Fibroblast of skin of scalp (primary cell): ENCODE measurements at places on chromosomes 4 and X.

DNA sequence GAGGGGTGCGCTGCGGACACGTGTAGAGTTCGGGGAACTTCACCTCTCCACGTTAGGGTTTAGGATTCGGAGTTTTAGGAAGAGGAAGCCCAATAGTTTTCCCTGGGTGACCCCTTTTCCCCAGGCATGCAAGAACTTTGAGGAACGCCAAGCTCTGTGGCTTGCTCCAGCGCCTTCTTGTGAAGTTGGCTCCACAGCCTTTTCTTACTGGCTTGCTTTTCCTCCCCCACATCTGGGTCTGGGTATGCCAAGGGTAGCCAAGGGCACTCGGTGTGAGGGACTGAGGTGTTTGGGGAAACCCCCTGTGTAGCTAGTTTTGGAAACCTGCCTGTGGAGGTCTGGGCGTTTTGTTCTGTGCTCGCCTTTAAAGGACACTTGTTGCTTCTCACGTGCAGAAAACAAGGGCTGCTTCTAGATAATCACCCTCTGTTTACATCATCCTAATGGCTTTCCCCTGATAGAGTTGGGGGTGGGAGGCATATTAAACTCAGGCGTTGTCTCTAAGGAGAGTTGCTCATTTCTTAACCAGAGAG lies 746 bp downstream of the EDNRA start:
- DNase-seq: no peak

GRCh38 chr4:175412161-175412560 lies 399.9 kb downstream of the GPM6A start:
- DNase-seq: no peak

- DNase-seq: peak; percentile 73
Observed at GRCh38 chr4:128427832-128428366, 140.3 kb upstream of the PGRMC2 start.

DNA sequence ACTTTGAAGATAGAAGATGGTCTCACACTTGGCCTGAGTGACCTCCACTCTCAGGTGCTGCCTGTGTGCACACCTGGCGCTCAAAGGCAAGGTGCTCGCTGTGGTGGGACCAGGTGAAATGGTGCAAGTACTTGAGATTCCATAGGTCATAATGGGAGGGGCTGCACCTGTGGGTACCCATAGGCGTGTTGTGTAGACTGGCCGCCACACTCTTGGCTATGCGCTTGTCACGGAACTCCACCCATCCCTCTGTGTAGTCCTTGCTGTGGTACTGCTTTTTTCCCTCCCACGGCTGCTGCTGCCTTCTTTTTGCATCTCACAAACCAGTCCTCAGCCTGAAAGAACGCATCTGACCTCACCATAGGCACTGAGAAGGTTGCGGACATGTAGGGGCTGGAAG lies 27.0 kb downstream of the METAP1 start:
- DNase-seq: no peak

- no peak for DNase-seq
Observed at GRCh38 chr4:85940151-85940550, 419.7 kb downstream of the MAPK10 start.

DNA sequence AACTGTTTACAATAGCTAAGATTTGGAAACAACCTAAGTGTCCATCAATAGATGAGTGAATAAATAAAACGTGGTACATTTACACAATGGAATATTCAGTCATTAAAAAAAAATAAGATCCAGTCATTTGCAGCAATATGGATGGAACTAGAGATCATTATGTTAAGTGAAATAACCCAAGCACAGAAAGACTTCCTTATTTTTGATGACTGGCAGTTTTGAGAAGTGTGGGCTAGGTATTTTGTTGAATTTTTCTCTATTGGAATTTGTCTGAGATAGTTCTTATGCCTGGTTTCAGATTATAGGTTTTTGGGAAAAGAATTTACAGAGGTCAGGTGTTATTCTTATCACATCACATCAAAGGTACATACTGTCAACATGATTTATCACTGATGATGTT lies 293.8 kb upstream of the ARSJ start:
- no peak for DNase-seq

GRCh38 chr4:74267998-74268606 lies 40.2 kb upstream of the EPGN start:
- DNase-seq: peak; percentile 44

DNA sequence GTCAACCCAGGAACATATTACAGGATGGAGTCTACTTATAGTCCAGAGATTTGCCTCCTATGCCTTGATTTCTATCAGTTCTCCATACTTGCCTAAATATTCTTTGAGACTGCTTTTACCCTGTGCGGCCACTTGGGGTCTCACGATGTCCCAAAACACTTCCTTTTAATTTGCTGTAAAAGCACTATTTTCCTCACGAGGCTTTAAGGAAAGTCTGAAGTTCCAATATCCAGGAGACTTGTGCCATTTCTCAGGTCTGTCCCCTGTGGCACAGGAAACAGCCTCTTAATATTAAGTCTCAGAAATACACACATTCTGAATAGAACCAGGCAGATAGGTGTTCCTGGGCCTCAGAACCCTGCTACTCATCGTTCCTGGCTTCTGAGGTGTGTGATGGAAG lies 142.9 kb downstream of the TMEM164 start:
- DNase-seq: peak; percentile 27

- no peak for DNase-seq
Observed at GRCh38 chr4:43757147-43757546, 691.5 kb downstream of the KCTD8 start.

GRCh38 chrX:307261-308111 lies 11.1 kb downstream of the GTPBP6 start:
- no peak for DNase-seq

DNA sequence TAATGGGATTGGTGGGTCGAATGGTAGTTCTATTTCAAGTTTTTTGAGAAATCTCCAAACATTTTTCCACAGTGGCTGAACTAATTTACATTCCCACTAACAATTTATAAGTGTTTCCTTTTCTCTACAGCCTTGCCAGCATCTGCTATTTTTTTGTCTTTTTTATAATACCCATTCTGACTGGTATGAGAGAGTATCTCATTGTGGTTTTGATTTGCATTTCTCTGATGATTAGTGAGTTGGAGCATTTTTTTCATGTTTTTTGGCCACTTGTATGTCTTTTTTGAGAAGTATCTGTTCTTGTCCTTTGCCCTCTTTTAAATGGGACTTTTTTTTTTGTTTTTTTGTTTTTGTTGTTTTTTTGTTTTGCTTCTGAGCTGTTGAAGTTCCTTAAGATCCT lies 200.0 kb upstream of the GK2 start:
- DNase-seq: no peak

GRCh38 chr4:153643406-153644383 lies 40.4 kb upstream of the TLR2 start:
- peak; percentile 61 for DNase-seq

- DNase-seq: no peak
Observed at GRCh38 chrX:96689991-96690390, 5.3 kb downstream of the DIAPH2 start.

GRCh38 chr4:20288846-20289512 lies 37.3 kb downstream of the SLIT2 start:
- DNase-seq: peak; percentile 52

DNA sequence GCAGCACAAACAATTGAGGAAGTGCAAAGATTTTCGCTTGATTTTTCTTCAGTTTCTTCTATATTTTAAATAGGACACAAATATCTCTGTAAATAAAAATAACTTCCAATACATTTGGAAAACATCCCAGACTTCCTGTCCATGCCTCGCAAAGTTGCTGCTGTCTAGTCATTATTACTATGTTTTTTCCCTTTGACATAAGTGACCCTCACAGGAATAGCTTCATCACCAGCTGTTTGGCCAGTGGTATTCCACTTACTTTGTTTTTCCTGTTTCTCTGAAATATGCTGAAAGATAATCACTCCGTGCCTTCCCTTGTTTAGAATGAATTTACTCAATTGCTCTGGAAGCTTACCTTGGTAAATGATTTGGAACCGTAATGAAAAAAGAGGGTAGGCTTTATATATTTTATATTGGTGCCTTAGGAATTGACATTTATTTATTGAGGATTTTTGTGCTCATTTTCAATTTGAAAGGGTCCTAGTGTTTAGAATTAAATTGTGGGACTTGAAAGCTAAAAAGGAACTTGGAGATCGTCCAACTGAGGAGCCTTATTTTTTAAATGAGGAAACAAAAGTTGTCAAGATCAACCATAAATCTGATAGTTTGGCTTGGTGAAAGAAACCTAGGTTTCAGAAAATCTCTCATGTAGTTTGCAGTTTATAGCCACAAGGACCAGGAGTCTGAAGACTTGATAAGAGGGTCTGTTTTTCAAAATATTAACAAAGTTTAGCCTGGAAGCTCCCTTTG lies 65.6 kb downstream of the CDKL5 start:
- DNase-seq: peak; percentile 2

- DNase-seq: no peak
Observed at GRCh38 chr4:70936200-70936787, 34.1 kb downstream of the MOB1B start.

GRCh38 chr4:77093401-77093800 lies 17.6 kb upstream of the CCNI start:
- no peak for DNase-seq

DNA sequence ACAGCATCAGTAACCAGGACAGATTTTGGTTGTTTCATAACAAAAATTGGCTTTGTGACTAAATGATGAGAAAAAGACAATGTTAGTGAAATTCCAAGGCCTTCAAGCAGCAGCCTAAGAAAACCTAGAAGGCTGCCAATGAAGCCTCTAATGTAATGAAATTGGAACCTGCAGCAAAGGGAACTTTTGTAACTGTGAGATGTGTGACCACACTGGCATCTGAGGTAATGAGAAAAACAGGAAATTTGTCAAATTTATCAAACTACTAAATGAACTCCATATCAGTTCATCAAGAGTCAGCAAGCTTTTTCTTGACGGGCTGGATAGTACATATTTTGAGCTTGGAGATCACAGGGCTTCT lies 30.4 kb upstream of the EMCN start:
- no peak for DNase-seq

DNA sequence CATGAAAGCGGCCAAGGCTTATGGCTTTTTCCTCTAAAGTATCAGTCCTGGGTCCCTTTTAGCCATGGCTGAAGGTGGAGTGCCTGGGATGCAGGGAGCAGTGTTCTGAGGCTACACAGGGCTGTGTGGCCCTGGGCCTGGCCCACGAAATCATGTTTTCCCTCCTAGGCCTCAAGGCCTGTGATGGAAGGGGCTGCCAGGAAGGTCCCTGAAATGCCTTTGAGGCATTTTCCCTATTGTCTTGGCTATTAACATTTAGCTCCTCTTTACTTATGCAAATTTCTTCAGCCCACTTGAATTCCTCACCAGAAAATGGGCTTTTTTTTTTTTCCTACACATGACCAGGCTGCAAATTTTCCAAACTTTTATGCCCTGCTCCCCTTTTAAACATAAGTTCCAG lies 657.0 kb downstream of the DACH2 start:
- DNase-seq: no peak

- DNase-seq: no peak
Observed at GRCh38 chr4:6749340-6750171, 33.0 kb upstream of the KIAA0232 start.

DNA sequence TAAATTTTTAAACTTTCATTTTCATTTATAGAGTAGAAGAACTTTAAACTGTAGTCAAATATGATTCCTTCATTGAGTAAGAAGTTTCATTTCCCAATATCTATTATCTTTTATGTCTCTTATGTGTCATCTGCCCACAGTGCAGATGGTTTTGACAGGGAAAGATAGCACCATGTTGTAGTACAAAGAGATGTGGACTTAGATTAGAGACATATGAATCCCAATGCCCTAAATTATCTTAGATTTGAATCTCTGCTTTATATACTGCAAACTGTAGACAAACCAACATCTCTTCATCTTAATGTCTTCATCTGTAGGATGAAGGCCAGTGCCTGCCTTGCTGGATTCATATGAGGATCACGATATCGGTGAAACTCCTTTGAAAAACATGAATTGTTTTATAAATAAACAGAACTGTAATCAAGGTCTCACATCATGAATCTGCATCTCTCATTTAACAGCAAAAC lies 217.5 kb downstream of the BANK1 start:
- no peak for DNase-seq

- no peak for DNase-seq
Observed at GRCh38 chr4:174933083-174933482, 14.9 kb downstream of the ADAM29 start.

DNA sequence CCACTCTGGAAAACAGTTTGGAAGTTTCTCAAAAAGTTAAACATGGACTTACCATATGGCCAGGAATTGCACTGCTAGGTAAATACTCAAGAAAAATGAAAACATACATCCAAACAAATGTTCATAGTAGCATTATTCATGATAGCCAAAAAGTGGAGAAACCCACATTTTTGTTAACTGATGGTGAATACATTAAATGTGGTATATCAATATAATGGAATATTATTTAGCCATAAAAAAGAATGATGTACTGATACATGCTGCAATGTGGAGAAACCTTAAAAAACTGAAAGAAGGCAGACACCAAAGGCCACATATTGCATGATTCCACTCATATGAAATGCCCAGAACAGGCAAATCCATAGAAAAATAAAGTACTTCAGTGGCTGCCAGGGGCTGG lies 79.1 kb downstream of the SHROOM3 start:
- DNase-seq: no peak

- DNase-seq: no peak
Observed at GRCh38 chr4:94211861-94212260, 4.2 kb downstream of the SMARCAD1 start.

DNA sequence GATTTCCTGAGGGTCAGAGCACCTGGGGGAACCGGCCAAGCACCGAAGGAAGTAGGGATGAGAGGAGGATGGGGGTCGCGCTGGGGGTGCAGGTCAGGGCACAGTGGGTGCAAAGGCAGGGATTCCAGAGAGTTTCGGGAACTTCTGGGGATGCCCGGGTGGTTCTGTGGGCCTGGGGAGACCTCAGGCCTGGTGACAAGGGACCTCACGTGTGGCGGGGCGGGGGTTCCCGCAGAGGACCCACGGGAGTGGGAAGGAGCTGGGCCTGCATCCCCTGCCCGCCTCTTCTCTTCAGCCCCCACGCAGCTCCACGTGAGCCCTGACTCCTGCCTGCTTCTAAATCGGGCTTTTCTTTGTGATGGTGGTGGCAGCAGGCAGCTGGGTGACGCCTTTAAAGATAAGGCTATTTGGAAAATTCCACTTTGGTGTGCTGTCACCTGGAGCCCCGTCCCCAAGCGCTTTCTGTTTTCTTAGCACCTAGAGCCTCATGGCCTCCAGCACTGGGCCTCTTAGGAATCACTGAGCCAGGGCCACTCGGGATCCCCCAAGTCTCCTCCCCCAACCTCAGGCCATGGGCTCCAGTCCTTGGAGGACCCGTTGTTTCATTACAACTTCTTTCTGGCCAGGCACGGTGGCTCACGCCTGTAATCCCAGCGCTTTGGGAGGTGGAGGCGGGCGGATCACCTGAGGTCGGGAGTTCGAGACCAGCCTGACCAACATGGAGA lies 7.1 kb upstream of the TBC1D14 start:
- no peak for DNase-seq

DNA sequence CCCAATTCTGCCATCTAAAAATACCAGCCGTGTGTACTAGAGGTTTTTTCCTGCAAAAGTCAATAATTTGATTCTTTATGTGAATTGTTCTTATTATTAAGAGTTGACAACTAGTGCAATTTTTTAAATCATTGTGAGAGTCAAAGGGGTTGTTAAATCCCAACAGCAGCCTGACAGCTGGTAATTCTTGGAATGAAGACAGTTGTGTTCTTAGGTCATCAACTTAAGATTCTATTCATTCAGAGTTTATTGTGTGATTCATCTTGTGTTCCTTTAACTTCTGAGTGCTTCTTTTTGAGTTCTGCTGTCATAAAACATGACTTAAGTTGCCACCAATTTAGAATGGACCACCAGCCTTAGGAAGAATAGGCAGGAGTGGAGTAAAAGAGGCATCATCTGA lies 329.0 kb downstream of the NAF1 start:
- no peak for DNase-seq

GRCh38 chr4:175447016-175447415 lies 365.0 kb downstream of the GPM6A start:
- no peak for DNase-seq

GRCh38 chr4:99536271-99536670 lies 25.4 kb downstream of the C4orf17 start:
- DNase-seq: peak; percentile 5
